Dorsolateral prefrontal cortex (tissue), 122 donors: ENCODE measurements at places on chromosomes 3 and 15.

GRCh38 chr3:94990952-94991705 lies 928.3 kb downstream of the NSUN3 start:
- DNase-seq = no peak

DNA sequence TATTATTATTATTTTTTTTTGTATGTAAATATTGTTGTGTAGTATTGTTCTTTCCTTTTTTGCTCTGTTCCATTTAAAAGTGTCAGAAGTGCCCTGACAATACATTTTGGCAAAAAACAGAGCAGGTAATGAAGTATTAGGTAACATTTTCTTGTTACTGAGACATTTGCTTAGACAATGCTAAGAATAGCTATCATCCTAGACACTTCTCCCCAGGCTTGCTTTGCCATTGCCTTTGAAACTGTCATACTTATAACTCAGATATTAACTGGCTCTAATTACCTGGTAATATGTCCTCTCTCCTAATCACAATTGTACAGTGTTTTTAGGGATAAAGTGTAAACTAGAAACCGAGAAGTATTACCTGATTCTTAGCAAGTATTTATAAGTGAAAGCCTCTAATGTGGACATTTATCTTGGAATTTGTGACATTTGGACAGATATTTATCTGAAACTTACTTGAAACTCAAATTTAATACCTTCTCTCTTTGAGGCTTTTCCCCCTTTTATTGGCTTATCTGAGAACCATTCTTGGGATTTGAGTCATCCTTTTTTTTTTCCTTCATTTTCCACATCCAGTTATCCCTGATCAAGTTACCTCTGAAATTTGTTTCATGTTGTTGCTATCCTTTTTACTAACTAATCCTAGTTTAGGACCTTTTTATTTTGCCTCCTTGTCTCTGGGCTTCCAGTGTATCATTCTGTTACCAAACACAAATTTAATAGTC lies 13.1 kb downstream of the ARIH1 start:
- DNase-seq = no peak

DNA sequence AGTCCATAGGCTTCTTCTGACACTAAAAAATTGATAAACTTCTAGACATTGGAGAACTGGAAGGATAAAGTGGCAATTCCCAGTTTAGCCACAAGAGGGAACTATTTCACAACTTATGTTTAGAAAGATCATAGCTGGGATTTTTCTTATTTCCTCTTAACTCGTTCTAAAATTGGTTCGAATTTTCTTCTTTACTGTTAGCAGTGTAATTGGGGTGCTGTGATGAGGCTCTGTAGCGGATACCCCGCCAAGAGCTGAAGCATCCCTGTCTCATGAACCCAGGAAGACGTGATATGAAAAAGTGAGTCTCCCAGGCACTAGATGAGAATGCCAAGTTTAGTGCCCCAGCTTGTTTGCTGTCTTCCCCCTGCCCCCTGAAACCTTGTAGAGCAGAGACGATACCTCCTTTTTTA lies 85.1 kb downstream of the PDCD6IP start:
- DNase-seq = no peak

- DNase-seq = no peak
Measured at GRCh38 chr3:49674497-49674983, 389 bp downstream of the APEH start.

- peak; percentile 17 for DNase-seq
Measured at GRCh38 chr3:108477511-108478147, 32.8 kb downstream of the MYH15 start.

- no peak for DNase-seq
Measured at GRCh38 chr15:70382762-70383458, 285.2 kb upstream of the TLE3 start.

GRCh38 chr3:119305286-119305685 lies 11.1 kb downstream of the ARHGAP31 start:
- DNase-seq = no peak

DNA sequence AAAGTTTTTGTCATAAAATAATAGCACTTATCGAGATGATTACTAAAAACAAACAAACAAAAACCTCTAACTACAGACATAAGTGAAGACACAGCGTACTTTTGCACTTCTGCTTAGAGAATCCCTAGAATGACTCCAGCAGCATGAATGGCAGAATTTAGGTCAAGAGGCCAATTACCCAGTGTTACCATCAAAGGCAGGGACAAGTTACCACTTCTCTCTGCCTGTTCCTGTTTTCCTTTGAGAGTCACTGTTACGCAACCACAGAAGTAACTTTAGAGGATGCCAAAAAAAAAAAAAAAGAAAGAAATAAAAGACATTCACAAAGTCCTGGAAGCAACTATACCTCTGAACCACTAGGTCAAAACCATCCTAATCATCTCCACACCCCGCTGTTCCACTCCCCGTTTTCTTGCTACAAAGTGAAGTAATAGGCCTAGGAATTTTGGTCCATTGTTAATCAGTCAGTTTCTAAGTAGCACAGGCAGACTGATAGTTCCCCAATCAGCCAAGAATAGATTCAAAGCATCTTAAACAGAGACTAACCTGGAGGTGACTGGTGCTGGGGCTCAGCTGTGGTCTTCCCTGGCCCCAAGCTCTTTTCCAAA lies 41.9 kb downstream of the FMN1 start:
- DNase-seq = no peak

DNA sequence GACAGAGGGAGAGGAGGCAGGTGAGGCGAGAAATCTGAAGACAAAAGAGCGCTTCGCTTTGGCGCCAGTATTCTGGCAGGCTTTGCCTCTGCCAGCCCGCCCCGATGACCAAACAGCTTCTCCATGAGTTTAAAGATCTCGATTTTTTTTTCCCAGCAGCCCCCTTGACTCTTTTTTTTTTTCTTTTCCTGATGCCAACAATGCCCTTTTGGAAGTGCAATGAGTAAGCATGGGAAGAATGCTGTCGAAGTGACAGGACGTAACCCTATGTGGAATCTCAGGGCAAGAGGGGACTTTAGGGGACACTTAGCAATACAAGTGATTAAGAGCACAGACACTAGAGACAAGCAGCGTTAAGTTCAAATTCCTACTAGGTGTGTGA lies 211.7 kb downstream of the FGF12 start:
- DNase-seq = no peak

DNA sequence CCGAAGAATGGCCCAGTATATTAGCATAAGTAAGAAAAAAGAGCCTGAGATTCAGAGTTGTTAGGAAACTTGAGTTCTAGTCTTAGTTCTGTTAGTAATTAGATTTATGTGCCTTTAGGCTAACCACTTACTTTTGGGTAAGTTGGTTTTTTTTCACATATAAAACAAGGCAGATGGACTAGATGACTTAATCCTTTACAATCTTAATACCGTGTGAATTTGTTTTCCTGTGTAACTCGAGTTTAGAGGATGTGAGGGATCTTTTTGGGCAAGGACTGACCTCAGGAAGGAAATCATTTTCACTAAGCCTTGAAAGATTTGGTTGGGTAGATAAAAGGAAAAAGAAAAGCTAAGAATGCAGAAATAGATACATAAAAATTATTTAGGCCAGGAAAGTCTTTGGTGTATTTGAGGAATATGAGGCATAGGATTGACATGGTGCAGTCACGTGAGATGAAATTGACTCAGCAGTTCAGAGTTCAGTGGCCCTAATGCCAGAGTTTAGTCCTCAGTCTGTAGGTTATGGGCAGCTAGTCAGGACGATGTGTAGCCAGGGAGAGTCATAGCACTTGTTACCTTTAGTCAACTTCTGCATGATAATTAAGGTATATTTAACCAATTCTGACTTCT lies 34.6 kb downstream of the PAK2 start:
- no peak for DNase-seq

DNA sequence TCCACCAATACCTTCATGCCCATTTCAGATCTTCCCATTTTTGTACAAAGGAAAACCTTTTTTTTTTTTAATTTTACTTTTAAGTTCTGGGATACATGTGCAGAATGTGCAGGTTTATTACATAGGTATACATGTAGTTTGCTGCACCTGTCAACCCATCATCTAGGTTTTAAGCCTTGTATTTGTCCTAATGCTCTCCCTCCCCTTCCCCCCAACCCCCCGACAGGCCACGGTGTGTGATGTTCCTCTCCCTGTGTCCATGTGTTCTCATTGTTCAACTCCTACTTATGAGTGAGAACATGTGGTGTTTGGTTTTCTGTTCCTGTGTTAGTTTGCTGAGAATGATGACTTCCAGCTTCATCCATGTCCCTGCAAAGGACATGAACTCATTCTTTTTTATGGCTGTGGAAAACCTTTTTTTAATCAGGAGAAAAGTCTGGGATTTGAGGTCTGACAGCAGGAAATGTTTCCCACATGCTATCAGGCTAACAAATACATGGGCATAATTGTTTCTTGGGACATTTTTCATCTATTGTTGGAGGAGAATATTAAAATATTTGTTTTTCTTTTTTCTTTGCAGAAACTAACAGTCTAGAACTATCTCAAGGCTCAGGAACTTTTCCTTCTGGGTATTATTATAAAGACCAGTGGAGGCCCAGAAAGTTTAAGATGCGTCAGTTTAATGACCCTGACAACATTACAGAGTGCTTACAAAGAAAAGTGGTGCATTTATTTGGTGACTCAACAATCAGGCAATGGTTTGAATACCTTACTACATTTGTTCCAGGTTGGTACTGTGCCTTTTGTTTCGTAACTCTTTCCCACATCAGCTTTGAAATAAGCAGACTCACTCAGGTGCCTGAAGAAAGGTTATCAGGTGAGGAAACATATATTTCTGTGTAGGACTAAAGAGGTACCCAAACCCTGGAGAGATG lies 32.8 kb upstream of the NFKBIZ start:
- no peak for DNase-seq

DNA sequence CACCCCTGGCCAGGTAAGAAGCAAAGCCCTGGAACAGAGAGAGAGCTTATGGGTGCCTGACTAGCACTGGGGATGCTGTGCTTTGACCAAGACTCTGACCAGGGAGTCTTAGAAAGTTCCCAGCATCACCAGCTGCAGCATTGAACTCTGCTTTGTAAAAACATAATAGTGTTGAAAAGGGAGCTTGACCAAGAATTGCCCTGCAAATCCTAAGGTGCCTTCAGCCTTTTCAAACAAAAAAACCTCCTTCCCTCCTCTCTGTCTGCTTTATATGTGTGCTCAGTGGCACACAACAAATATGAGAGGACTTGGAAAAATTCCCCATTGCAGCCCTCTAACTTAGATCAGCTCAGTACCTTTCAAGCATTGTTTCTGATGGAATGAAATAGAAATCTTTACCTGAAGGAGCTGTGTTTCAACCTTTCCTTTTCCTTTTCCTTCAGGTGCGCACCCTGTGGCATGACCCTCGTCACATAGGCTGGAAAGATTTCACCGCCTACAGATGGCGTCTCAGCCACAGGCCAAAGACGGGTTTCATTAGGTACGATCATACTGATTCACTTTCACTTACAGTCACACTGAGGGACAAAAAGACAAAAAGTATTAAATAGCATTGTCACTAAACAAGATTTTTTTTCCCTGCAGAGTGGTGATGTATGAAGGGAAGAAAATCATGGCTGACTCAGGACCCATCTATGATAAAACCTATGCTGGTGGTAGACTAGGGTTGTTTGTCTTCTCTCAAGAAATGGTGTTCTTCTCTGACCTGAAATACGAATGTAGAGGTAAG lies 13.0 kb downstream of the THBS1 start:
- no peak for DNase-seq
